SJCRH30 (cell line): ENCODE measurements at places on chromosomes 2 and 18. TPM values are rescaled to one million over a fixed set of nuclear protein-coding genes. Genes with fewer than 3 reads are reported as not detected.
A peak's percentile ranks its signal among the peaks of the same experiment; 100 is the strongest.

DNA sequence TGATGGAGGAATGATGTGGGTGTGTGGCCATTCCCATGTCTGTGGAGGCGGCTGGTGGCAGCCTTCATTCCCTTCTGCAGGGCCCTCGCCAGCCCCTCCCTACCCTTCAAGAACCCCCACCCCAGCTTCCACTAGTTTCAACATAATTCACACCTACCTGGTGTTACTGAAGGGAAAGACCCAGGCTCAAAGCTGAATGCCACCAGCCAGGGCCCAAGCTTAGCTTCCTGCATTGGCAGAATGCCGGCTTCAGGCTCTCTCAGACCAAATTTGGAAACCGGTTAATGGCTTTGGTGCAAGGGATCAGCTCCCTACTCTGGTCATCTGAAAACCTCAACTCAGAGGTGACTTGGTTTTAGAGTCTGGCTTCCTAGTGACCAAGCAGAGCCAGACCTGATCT, 16.9 kb downstream of the GAREM2 start:
- no peak for DNase-seq

DNA sequence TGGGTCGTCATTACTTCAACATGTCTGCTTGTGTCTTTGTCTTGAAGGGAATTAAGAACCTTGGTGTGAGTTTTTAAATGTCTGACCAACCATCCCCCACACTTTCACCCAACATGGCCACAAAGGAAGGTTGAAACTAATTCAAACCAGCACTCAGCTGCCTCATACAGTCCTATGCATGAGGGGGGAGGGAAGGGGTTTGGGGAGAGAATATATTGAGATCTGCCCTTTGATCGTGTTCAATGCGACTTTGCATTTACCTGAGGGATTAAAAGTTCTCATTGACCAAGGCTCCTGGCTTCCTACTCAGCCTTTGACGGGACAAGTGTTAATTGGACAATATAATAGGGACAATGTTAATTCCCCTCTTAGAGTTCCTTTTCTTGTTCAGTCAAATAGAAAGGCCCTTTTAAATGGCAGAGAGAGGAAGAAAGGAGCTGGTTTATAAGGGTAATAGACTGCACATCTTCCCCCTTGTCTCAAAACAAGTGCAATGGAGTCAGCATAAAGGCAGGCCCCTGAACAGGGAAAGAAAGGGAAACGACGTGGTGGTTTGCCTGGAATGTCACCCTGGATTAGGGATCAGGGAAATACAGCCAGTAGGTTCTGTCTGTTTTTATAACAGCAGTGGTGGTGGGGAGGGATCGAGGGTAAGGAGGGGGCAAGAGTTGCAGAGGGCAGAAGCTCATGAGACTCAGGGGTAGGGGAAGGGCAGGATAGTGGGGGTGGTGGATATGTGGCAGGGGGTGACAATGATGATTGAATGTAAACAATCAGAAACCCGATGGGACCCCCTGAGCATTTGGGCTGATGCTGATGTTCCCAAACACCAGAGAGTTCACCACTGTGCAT, 198.7 kb downstream of the MYCN start:
- peak; percentile 47 for DNase-seq

FRZB gene
- 0.35 and 0.49 TPM in 2 replicates for total RNA-seq

CAPN13 gene
- not detected in 2 replicates for total RNA-seq
